ENCODE measurements at places on chromosomes 4 and X. TPM values are rescaled to one million over a fixed set of nuclear protein-coding genes. Genes with fewer than 3 reads are reported as not detected.

GPR34 gene
- 21.6 TPM for total RNA-seq

GRCh38 chr4:37627263-37627662 lies 58.9 kb downstream of the RELL1 start:
- no peak for DNase-seq

- DNase-seq = no peak
These were observed 56.7 kb downstream of the HTRA3 start for GRCh38 chr4:8326206-8326605.

GRCh38 chr4:154049457-154050181 lies 260.7 kb upstream of the SFRP2 start:
- DNase-seq = no peak

GRCh38 chrX:55450259-55450658 lies 1.7 kb upstream of the MAGEH1 start:
- DNase-seq = no peak

- DNase-seq = no peak
These were observed 52.2 kb upstream of the PCDH7 start for GRCh38 chr4:30667919-30668318.

DNA sequence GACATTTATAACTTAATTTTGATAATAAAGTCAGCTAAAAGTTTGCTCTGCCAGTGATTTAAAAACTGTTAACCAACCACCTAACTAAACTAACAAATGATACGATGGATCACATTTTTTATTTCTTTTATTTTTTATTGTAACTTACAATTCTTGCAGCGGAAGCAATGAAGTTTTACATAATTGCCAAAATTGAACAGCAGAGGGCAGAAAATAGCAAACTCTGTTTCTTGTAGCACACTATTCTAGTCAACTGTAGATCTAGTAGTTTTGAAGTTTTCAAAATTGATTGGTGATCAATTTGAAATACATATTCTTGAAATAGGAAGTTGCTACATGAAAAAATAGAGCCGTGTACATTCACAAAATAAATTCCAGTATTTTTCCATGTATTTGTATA lies 2.8 kb upstream of the GRIA2 start:
- DNase-seq = no peak

DNA sequence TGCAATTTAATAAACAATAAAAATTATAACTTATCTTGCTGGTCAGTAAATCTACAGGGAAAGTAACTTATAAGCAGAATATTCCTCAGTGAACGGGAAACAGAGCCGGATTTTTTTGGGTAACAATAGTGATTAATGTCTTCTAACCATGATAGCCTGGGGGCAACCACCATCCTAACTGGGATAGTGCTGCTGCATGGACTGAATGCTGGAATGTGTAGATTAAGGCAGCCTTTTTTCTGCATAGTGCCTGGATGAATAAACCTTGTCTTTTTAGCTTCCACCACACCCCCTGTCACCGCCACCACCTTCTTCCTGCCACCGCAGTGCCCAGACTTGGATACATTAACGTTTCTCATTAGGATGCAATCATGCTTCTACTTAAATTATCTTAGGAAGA lies 83.6 kb upstream of the LNX1 start:
- DNase-seq = no peak

- no peak for DNase-seq
These were observed 34.4 kb downstream of the NFKB1 start for GRCh38 chr4:102535398-102536082.

- no peak for DNase-seq
These were observed 68.6 kb upstream of the MCF2 start for GRCh38 chrX:139776599-139776998.

GRCh38 chr4:176778491-176778890 lies 14.2 kb downstream of the VEGFC start:
- DNase-seq = no peak

Data from omental fat pad (tissue), 4 donors.